ENCODE measurements at places on chromosomes 11 and 22.

DNA sequence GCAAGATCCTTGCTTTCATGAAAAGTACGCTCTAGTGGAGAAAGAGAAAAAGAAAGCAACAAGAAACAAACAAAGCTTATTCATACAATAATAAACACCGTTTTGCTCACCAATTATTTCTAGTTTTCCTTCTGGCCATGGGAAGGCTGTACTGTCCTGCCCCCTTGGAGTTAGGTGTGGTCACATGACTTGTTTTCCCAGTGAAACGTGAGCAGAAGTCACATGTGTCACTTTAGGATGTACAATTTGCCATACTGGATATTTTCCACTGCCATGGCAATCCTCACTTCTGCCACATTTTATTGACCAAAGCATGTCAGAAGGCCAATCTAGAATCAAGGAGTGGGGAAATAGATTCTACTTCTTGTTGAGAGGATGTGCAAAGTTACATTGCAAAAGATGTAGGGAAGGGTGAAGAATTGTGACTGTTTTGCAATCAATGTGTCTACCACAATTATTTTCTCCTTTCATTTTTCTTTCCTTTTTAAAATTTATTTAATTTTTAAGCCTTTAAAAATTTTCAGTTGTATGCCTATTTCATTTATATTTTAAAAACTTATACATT lies 24.3 kb upstream of the TRAF6 start:
- DNase-seq, result no peak

GRCh38 chr11:10456519-10456918 lies 1.5 kb downstream of the AMPD3 start:
- no peak for DNase-seq

GRCh38 chr11:116110356-116110755 lies 606.1 kb upstream of the CADM1 start:
- DNase-seq, result no peak

- no peak for DNase-seq
Observed at GRCh38 chr11:123659311-123659710, 4.9 kb upstream of the SCN3B start.

DNA sequence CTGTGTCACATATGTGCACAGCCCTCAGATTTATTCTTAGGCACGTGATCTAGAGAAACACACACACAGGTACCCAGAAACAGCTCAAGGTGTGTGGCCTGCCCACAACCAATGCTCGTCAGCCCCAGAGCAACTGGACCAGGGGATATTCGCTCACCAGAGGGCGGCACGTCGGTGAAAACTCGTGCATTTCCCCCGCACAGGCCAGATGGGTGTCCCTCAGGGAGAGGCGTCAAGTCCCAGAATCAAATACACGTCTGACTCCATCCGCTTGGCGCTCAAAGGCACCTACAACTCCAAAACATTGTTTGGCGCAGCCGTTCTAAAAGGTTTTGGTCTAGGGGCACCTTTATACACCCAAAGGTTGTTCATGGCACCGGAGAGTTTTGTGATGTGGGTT lies 429.0 kb downstream of the BRD1 start:
- DNase-seq, result no peak

DNA sequence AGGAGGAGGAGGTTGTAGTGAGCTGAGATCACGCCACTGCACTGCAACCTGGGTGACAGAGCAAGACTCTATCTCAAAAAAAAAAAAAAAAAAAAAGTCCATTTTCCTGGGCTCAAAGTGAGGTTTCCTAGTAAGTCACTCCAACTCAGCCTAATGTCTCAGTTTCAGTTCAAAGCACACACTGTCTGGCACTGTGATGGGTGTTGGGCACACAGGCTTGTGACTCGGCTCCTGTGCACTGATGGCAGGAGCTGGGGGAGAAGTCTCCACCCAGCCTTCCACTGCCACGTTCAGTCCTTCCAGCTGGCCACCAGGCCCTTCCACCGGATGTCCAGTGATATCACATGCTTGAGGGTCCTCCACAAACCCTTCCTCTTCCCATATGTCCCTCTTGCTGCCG lies 186.0 kb downstream of the CEP164 start:
- no peak for DNase-seq

GRCh38 chr11:125496529-125496857 lies 428 bp upstream of the FEZ1 start:
- no peak for DNase-seq

- no peak for DNase-seq
Observed at GRCh38 chr11:107505647-107506225, 48.1 kb upstream of the CWF19L2 start.

DNA sequence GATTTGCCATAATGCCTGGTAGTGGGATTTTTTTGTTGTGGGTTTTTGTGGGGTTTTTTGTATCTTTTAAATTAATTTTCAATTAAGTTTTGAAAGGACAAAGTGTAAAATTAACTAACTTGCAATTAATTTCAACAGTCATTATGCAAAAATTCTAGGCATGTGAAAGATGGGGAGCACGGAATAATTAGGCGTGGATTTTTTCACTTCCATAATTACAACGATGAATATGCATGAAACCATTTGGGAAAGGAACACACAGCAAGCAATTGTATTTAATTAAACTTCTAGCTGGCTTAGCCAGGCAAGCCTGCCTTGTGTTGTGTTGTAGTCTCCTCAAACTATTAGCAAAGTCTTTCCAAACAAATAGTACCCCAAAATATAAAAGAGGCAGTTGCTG lies 87.8 kb downstream of the COMMD9 start:
- no peak for DNase-seq

GRCh38 chr11:119369132-119369925 lies 12.2 kb downstream of the USP2 start:
- no peak for DNase-seq

- no peak for DNase-seq
Observed at GRCh38 chr11:128518493-128519207, 68.7 kb downstream of the ETS1 start.

DNA sequence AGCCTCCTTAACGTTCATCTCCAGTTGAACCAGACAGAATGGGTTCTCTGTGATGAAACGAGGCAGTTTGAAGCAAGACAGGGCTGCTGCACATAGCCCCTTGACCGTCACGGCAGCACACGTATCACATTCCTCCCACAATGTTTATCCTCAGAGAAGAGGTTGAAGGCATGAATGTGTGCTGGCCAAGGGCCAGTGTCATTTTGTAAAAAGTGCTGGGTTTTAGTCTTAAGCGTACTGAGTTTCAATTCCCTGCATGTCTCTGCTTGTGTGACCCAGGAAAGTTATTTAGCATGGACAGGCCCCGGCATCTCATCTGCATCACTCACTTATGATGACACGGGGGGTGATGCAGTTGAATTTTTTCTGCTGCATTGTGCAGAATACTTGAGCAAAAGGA lies 31.6 kb downstream of the TTC12 start:
- peak; percentile 99 for DNase-seq

GRCh38 chr22:19957445-19957844 lies 15.8 kb upstream of the TXNRD2 start:
- no peak for DNase-seq

- no peak for DNase-seq
Observed at GRCh38 chr11:35978891-35979290, 35.0 kb downstream of the LDLRAD3 start.

- DNase-seq, result peak; percentile 83
Observed at GRCh38 chr22:32005453-32005852, 37.6 kb upstream of the SLC5A1 start.

DNA sequence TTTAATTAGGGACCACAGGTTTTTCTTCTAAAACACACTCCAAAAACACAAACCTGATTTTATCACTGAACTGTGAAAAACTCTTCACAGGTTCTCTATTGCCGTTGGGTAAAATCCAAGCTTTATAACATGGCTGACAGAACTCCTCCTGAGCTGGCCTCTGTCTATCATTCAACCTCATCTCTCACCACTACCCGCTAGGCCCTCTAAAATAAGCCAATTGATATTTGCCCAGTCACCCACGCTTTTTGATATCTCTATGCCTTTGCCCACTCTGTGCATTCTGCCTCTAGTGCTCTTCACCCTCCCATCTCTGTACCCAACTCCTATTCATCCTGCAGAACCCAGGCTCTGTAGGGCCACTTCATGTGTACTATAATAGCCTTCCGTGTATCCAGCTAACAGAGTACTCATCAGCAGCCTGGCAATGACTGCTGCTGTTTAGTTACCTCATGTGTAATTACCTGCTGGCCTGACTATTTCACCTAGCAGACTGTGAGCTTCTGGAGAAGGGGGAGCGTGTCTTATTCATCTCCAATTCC lies 1.1 kb upstream of the CNGA4 start:
- no peak for DNase-seq
